ENCODE measurements at places on chromosomes 16 and 17.

DNA sequence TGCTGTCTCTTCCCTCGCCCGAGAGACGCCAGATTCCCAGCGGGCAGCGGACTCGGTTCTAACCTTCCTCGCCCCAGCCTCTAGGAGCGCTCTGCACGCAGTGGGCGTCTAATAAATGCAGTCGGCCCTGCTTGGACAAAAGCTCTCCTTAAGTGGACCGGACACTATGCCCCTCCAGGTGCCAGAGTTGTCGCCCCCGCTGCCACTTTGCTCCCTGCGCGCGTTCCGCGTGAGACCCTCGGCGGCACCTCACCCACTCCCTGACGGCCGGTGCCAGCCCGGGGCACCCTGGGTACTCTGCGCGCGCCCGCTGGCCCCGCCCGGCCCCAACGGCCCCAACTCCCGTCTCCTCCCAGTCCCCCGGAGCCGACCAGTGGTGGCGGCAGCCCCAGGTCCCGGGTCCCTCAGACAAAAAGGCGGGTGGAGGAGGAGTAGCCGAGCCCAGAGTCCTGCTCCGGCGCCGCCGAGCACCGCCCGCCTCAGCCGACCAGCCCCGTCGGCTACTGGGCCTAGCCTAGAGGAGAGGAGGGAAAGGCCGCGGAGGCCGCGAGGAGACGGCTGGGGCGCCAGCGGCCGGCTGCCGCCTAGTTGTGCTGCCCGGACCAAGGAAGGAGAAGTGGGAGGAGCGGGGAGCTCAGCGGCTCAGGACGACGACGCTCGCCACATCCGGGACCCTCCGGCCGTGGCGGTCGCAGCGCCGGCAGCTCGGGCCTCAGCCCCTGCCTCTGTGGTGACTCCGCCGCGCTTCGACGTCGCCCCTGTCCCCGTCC is 123.0 kb downstream of the GOSR1 start:
- DNase-seq: peak; percentile 95

DNA sequence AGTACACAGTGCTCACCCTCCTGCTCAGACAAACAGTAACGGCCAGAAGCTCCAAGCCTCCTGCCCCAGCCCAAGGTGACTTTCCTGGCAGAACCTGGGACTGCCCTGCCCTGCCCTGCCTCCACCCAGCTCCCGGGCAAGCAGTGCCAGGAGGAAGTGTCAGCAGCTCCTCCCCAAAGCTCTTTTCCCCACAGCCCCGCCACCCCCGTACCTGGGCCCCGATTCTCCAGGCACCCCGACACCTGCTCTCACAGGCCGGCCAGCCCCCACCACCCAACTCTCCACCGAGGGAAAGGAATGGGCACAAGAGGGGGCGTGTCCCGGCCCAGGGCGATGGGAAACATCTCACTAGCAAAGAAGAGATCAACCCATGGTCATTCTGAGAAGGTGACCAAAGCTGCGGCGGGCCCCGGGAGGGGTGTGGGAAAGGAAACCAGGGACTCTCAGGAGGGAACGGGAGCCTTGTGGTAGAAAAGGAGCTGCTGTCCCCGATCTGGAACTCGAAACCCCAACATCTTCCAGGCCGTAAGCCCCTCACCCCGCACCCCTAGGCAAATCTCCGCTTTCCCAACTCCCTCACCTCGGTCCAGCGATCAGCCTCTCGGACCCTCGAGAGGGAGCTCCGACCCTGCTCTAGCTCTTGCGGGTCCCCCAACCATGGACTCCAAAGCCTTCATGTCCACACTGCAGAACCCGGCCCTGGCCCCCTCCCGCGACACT is 1.2 kb downstream of the BCAR1 start:
- DNase-seq: no peak

- DNase-seq: no peak
Measured at GRCh38 chr16:64122177-64122576, 999.7 kb downstream of the CDH11 start.

DNA sequence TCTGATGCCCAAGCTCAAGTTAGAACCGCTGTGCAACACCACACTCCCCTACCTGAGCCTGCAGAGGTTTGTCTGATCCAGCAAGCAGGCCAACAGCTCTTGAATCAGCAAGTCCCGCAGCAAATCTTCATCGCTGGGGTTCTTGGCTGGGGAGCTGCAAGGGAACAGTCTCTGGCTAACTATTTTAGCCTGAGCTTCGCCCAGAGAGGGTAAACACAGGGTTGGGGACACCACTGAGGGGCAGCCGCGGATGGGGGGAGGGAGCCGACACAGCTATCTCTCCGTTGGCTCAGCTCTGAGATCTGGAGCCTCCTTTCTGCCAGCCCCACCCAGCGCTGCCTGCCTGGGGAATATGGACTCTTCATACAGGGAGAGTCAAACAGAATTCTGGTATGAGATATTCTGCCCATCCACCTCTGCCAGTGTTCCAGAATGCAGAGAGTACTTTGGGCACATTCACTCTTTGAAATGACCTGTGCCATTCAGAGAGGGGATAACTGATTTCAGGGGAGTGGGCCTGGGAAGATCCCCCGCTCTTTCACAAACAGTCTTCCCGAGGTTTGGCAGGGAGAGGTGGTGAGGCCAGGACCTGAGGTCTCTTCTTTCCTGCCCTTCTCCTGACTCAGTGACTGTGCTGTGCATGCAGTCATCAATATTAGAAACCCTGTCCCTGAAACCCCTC is 7.4 kb downstream of the GIP start:
- DNase-seq: peak; percentile 77

GRCh38 chr17:6815775-6816174 is 15.8 kb downstream of the TEKT1 start:
- DNase-seq: no peak

DNA sequence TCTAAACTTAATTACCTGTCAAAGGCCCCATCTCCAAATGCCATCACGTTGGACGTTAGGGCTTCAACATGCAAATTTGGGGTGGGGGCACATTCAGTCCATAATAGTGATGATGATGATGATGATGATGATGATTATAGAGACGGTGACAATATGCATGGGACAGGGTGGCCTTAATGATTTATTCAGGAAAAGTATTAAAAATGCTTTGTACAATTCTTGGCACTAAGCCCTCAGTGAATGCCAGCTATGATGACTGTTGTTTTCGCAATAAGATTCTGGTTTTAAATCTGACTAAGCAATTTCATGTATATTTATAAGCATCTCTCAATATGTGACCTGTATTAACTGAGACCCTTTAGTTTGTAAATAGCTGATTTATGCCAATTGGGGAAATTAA is 106.3 kb downstream of the C16orf95 start:
- DNase-seq: no peak

DNA sequence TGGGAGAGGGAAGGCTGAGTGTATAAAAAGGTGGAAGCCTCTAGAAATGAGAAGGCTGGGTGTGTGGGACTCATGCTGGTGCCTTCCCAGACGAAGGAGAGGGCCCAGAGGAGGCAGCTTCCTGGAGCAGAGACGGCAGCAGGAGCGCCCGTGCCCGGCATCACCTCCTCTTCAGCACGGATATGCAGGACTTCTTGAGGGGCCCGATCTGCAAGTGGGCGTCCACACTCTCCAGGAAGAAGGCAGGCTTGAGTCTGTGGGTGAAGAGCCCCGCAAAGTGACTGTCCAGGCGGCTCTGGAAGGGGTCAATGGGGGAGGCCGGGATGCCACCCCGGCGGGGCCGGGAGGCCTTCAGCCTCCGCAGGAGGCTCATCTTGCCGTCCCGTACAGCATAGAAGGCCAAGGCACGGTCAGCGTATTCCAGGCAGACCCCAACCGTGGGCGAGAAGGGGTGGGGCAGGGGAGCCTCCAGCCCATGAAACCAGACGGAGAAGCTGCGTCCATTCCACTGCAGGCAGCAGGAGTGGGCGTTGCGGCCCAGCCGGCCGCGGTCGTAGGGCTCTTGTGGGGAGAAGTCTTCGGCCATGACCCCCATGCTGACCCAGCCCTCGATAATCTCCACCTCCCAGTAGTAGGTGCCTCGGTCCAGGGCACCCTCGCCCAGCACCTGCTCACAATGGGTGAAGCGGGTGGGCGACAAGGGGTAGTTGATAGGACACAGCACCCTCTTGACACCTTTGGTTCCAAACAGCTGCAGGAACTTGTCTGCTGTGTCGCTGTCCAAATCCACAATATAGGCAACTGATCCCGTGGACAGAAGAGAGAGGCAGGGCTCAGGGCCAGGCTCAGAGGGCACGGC is 3.8 kb downstream of the TRIM47 start:
- DNase-seq: no peak
